ENCODE measurements at places on chromosomes 6 and 20.

DNA sequence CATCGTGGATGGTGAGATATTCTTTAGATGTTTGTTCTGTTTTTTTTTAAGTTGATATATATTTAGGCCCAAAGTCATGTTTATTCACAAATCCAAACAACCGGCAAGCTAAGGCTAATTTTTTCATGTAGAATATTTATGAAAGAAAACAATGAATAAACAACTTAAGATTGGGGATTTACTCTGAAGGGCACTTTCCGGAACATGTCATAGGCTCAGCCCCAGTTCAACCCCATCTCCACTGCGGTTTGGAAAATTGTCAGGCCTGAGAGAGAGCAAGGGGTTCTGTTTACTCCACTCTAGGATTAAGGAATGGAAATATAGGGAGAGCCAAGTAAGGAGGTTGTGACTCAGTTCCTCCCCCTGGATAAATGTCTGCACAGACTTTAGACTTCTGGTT lies 18.3 kb downstream of the RPS6KA2 start:
- DNase-seq: no peak

- DNase-seq: no peak
Observed at GRCh38 chr6:88380618-88381288, 214.6 kb upstream of the CNR1 start.

- DNase-seq: no peak
Observed at GRCh38 chr20:63452821-63453523, 19.5 kb downstream of the KCNQ2 start.

- no peak for DNase-seq
Observed at GRCh38 chr20:53890443-53891305, 179.7 kb downstream of the BCAS1 start.

GRCh38 chr20:17735959-17736621 lies 36.3 kb downstream of the BANF2 start:
- no peak for DNase-seq

- DNase-seq: no peak
Observed at GRCh38 chr6:29941016-29941415, 1.3 kb upstream of the HLA-A start.

- DNase-seq: no peak
Observed at GRCh38 chr20:9635750-9636149, 121.4 kb downstream of the LAMP5 start.

GRCh38 chr20:1809611-1810510 lies 85.3 kb upstream of the SIRPA start:
- no peak for DNase-seq

- DNase-seq: no peak
Observed at GRCh38 chr6:129996387-129996786, 22.0 kb upstream of the L3MBTL3 start.

GRCh38 chr6:159311618-159312017 lies 142.4 kb downstream of the FNDC1 start:
- DNase-seq: no peak

DNA sequence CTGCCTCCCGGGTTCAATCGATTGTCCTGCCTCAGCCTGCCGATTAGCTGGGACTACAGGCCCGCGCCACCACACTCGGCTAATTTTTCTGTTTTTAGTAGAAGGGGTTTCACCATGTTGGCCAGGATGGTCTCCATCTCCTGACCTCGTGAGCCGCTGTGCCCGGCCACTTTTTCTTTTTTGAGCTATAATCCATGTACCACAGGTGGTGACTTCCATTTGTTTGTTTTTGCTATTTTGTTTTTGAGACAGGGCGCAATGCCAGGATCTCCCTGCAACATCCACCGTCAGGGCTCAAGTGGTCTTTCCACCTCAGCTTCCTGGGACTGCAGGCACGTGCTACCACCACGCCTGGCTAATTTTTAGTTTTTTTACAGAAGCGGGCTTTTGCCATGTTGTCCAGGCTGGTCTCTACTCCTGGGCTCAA lies 8.5 kb downstream of the HSPA1B start:
- no peak for DNase-seq

DNA sequence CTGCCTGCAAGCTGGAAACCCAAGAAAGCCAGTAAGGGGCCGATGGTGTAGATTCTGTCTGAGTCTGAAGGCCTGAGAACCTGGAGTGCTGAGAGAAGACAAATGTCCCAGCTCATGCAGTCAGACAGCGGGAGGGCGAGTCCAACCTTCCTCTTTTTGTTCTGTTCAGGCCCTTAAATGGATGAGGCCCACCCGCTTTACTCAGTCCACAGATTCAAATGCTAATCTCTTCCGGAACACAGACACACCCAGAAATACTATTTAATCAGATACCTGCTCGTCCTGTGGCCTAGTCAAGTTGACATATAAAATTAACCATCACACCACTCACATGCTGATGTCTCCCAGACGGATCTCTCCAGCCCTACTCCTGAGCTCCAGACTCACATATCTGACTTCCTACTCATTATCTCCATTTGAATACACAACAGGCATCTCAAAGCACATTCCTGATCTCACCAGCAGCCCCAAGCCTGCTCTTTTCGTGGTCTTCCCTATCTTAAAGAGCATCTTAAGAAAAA lies 26.7 kb upstream of the SRC start:
- DNase-seq: no peak

GRCh38 chr6:31091680-31092079 lies 20.7 kb downstream of the C6orf15 start:
- DNase-seq: no peak

DNA sequence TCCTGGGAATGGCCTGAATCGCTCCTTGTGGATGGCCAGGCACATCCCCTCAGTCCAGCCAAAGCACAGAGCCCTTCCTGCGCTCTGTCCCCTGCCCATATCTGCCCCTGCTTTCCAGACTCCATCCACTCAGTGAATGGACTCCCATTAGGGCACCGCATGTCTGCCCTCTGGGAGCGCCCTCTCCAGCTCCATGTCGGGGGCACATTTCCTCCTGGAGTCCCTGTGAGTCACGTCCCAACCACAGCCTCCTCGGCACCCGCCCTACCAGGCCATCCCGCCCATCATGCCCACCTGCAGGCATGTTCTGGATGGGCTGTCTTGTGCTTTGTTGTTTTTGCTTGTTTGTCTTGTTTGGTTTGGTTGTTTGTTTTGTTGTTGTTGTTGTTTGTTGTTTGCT lies 96.8 kb downstream of the PSMB1 start:
- no peak for DNase-seq

DNA sequence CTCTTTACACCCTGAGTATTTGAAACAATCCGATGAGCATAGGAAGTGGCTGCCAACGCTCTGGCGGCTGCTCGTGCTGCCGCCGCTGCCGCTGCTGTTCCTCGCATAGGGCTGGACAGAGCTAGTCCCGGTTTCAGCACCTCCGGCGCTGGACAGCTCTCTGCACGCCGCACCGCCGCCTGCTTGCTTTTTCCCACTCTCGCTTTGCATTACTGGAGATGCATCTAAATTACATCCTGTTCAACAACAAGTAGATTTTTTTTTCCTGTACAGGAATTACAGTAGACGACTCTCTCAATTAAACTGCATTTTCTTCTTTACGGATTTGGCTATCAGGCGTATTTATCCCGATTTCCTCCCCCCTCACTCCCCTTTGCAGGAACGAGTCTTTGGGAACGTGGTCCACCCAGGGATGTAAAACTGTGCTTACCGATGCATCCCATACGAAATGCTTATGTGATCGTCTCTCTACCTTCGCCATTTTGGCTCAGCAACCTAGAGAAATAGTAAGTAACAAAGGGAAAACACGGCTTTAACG lies 563.8 kb downstream of the LMBRD1 start:
- DNase-seq: peak; percentile 2

GRCh38 chr20:38175304-38176180 lies 10.5 kb upstream of the TGM2 start:
- DNase-seq: no peak

DNA sequence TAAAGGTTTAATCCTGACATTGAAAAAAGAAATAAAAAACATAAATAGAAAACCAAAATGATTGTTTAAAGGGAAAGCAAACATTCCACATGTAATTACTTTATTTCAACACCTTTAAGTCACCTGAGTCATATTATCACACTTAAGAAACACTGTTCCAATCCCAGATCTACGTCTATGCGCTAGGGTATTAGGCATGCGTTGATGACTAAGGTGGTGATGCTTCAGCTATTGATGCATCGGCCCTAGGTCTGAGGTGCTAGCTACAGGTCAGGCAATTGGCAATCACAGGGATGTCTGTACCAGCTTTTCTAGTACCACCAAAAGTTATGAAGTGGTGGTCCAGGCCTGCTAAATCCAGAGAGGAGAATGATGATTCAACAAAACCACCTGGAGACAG lies 97.7 kb upstream of the BCLAF1 start:
- no peak for DNase-seq

GRCh38 chr20:42649748-42650147 lies 540.0 kb downstream of the PTPRT start:
- DNase-seq: no peak

DNA sequence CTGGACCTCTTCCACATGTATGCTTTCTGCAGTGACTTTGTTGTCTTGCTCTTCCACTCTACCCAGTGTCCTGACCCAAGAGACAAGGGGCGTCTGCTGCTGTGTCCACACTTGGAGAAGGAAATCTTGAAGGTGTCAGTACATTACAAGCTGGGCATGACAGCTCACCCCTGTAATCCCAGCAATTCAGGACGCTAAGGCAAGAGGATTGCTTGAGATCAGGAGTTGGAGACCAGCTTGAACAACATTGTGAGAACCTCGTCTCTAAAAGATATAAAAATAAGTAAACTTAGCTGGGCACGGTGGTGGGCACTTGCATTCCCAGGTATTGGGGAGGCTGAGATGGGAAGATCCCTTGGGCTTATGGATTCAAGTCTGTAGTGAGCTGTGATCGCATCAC lies 5.8 kb upstream of the HLA-B start:
- DNase-seq: no peak

- DNase-seq: no peak
Observed at GRCh38 chr20:61969806-61970205, 95.9 kb downstream of the TAF4 start.

DNA sequence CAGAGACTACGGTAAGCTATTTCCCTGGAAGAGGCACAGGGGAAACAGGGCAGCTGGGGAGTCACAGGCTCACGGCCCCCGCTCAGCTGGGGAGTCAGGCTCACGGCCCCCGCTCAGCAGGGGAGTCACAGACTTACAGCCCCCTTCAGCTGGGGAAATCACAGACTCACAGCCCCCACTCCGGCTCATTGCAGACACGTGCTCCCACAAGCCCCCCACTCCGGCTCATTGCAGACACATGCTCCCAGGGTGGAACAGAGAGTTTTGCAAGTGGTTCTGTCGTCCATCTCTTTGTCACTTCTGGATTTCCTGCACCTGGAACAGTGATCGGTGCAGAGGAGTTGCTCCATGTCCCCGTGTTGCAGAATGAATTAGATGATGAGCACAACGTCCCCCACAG lies 405.5 kb downstream of the CDH26 start:
- DNase-seq: no peak

DNA sequence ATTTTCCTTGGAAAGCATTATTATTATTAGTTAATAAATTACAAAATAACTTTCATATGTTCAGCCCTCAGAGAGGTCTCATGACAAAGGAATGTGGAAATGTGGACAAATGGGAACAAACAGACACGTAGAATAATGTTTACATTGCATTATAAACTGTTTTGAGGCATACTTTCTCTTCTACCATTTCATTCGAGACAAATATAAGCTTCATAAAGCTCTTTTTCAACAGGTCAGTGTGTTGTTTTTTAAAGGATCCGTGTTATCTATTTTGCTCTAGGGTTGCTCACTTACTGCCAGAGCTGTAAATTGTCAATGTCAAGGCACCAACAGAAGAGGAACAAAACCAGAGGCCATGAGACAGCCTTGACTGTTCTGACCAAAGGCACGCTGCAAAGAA lies 256.8 kb downstream of the PHACTR1 start:
- DNase-seq: no peak

GRCh38 chr6:147421903-147422302 lies 86.6 kb upstream of the SAMD5 start:
- DNase-seq: no peak

- no peak for DNase-seq
Observed at GRCh38 chr6:125101631-125102030, 51.9 kb upstream of the TPD52L1 start.

DNA sequence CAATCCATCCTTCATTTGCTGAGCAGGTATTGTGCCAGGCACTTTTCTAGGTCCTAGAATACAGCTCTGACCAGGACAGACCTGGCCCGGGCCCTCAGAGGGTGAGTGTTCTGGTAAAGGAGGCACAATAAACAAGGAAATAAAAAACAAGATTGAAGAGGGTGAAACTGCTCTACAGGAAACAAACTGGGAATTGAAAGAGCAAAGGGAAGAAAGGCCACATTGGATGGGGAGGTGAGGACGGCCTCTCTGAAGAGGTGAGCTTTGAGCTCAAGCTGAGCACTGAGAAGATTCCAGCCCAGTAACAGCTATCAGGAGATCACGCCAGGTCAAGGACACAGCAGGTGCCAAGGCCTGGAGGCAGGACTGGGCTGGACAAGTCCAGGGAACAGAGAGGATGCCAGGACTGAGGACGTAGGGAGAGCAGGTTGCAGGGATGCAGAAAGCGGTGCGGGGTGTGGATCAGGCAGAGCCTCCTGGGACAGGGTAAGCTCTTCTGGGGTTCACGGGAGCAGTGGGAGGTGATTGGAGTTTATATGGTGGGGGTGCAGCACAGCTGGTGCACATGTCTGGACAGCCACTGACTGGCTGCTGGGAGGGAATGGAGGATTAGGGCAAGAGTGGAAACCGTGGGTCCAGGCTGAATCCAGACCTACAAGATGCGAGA lies 433.3 kb downstream of the PREX1 start:
- no peak for DNase-seq

- DNase-seq: no peak
Observed at GRCh38 chr20:37687478-37687805, 6.4 kb upstream of the CTNNBL1 start.

DNA sequence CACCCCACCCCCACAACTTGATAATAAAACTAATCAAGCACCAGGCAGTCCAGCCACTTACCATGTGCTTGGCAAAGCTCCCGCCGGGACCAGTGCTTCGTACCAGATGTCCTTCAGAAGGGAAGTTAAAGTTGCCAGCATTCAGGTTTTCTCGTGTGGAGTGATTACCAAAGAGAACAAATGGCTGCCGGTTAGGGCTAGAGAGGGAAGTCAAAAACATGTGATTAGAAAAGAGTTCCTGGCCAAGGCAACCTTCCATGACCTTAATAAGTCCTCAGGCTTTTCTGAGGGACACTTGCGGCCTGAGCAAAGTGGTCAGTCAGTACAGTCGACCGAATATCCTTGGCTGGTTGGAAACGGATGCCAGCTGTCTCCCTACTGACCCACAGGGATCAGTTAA lies 67.0 kb downstream of the DNAAF9 start:
- DNase-seq: no peak
